ENCODE measurements at places on chromosomes 3 and 15. TPM values are rescaled to one million over a fixed set of nuclear protein-coding genes. Genes with fewer than 3 reads are reported as not detected.

The COL6A6 gene
- not detected for polyA plus RNA-seq

The CGNL1 gene
- 0.25 TPM for polyA plus RNA-seq

The CFAP92 gene
- not detected for polyA plus RNA-seq

The LRTM1 gene
- polyA plus RNA-seq = not detected

The LRRN1 gene
- not detected for polyA plus RNA-seq

The HEMK1 gene
- 15.5 TPM for polyA plus RNA-seq

The NUP210 gene
- 0.04 TPM for polyA plus RNA-seq

The NOX5 gene
- 0.15 TPM for polyA plus RNA-seq

The RTP1 gene
- not detected for polyA plus RNA-seq

The CISH gene
- 4.1 TPM for polyA plus RNA-seq

The TM4SF1 gene
- 232 TPM for polyA plus RNA-seq

The HESX1 gene
- polyA plus RNA-seq = 0.46 TPM

The ZIC4 gene
- not detected for polyA plus RNA-seq

The RLBP1 gene
- polyA plus RNA-seq = not detected

The TGM4 gene
- 0.12 TPM for polyA plus RNA-seq

The BTLA gene
- not detected for polyA plus RNA-seq

The GREM1 gene
- polyA plus RNA-seq = 2,326 TPM

The HDAC11 gene
- 7.5 TPM for polyA plus RNA-seq

The RPS17 gene
- 4,215 TPM for polyA plus RNA-seq

The RCCD1 gene
- polyA plus RNA-seq = 6.1 TPM

The CYP1A1 gene
- 0.04 TPM for polyA plus RNA-seq

The SLC24A5 gene
- polyA plus RNA-seq = not detected

The CLDN16 gene
- 0.04 TPM for polyA plus RNA-seq

The MCTP2 gene
- polyA plus RNA-seq = 17.8 TPM

The AHSG gene
- not detected for polyA plus RNA-seq

The IGDCC3 gene
- polyA plus RNA-seq = 0.11 TPM

The TGM5 gene
- polyA plus RNA-seq = not detected

The CHCHD6 gene
- 14.0 TPM for polyA plus RNA-seq

The NME9 gene
- not detected for polyA plus RNA-seq

The XXYLT1 gene
- 17.3 TPM for polyA plus RNA-seq

The FMN1 gene
- 3.7 TPM for polyA plus RNA-seq

The BFSP2 gene
- not detected for polyA plus RNA-seq

The DGKG gene
- 4.8 TPM for polyA plus RNA-seq

The CDHR4 gene
- 0.09 TPM for polyA plus RNA-seq

The TBCCD1 gene
- 10.5 TPM for polyA plus RNA-seq

The FOXL2NB gene
- polyA plus RNA-seq = 0.04 TPM

The CHAC1 gene
- 154 TPM for polyA plus RNA-seq

The CATSPER2 gene
- polyA plus RNA-seq = 0.87 TPM

The DNASE1L3 gene
- polyA plus RNA-seq = not detected

The TTLL13 gene
- 0.07 TPM for polyA plus RNA-seq

The LRRC58 gene
- 15.0 TPM for polyA plus RNA-seq

The FES gene
- 5.5 TPM for polyA plus RNA-seq

The EIF4A2 gene
- 498 TPM for polyA plus RNA-seq

The CCR8 gene
- polyA plus RNA-seq = not detected

The MAN2A2 gene
- 20.6 TPM for polyA plus RNA-seq

The ABHD5 gene
- polyA plus RNA-seq = 63.5 TPM

The C3orf80 gene
- polyA plus RNA-seq = not detected

The FBXO40 gene
- polyA plus RNA-seq = not detected

The SNRPN gene
- 254 TPM for polyA plus RNA-seq

The PPP1R14D gene
- polyA plus RNA-seq = not detected

The SLC22A14 gene
- polyA plus RNA-seq = not detected

The DLL4 gene
- 1.5 TPM for polyA plus RNA-seq

The SEMA3G gene
- polyA plus RNA-seq = not detected

The SUSD5 gene
- 1.8 TPM for polyA plus RNA-seq

The SCN11A gene
- polyA plus RNA-seq = 0.05 TPM

The ZBED2 gene
- polyA plus RNA-seq = 0.11 TPM

The RBP2 gene
- polyA plus RNA-seq = not detected

The FBXO45 gene
- 10.2 TPM for polyA plus RNA-seq

The DUOXA2 gene
- not detected for polyA plus RNA-seq

The BCHE gene
- polyA plus RNA-seq = 2.4 TPM
